Fibroblast of upper back skin (primary cell): ENCODE measurements at places on chromosomes 6 and 20.

DNA sequence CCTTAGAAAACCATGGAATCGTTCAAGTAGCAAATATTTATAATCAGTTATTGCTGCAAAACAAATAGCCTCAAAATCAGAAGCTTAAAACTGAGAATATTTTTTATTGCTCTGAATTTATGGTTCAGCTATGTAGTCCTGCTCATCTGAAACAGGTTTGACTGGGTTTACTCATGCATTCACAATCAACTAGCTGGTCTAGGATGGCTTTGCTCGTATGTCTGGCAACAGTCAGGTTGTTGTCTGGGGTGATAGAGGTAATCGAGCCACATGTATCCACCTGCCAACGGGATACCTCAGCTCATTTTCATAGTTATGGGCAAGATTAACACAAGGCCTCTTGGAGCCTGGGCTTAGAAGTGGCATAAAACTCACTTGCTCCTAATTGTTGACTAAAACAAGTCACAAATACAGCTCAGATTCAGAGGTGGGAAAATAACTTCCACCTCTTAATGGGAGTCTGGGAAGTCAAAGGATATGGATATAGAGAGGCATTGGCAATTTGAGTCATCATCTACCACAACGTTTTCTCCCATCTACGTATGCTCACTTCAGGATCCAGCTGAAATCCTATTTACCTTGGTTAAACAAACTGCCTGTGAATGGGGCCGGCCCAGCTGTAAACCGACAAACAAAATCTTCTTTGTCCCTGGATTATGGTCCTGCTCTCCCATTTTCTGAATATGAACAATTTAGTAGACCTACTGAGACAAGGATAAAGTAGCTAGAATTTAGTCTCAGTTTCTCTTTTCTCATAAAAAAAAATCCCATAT, 54.5 kb upstream of the TENT5A start:
- DNase-seq: no peak

DNA sequence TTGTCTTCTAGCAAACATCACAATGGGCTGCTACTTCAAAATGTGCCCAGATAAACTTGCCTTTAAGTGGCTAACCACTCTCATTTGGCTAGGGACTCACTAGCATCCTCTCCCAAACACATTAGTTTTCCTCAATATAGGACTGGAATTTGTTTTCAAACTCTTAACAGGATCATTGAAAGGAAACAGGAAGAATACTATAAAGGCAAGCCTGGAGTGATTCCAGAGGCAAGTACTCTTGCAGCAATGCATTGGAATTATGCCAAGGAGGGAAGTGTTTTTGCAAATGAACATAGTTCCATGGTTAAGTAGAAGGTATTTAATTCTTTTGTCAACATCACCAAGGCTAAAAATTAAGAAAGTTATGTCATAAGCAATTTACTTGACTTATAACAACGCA, 12.2 kb downstream of the EPHA7 start:
- peak; percentile 32 for DNase-seq

DNA sequence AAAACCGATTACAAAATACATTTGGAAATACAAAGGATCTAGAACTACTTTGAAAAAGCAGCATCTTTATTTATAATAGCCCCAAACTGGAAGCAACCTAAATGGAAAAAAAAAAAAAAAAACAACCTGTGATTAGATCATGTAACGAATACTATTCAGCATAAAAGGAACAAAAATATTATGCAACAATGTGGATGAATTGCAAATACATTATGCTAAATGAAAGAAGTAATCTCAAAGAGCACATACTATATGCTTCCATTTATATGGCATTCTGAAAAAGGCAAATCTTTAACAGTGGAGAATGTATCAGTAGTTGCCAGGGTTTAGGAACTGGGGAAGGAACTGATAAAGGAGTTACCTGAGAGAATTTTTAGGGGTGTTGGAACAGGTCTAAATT, 28.9 kb downstream of the IRAK1BP1 start:
- no peak for DNase-seq

- DNase-seq: no peak
These were observed 24.1 kb upstream of the SULF2 start for GRCh38 chr20:47809161-47809960.

GRCh38 chr6:18464176-18464575, 77.0 kb downstream of the RNF144B start:
- DNase-seq: no peak

DNA sequence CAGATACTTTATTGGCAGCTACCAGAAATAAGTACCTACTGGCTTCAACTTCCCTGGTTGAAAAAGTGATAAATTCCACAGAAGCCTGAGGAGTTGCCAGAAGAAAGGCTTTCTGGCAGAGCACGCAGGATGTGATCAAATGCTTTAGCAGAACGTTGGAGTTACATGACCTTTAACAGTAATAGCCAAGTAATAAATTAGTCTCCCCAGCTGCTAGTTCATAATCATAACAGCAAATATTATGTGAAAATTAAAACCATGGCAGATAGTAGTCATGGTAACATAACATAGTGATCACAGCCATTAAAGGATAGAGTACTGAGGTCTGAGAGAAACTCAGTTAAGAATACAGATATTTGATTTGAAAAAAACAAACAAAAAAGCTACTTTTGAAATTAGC, 567.7 kb downstream of the ADGRB3 start:
- no peak for DNase-seq

DNA sequence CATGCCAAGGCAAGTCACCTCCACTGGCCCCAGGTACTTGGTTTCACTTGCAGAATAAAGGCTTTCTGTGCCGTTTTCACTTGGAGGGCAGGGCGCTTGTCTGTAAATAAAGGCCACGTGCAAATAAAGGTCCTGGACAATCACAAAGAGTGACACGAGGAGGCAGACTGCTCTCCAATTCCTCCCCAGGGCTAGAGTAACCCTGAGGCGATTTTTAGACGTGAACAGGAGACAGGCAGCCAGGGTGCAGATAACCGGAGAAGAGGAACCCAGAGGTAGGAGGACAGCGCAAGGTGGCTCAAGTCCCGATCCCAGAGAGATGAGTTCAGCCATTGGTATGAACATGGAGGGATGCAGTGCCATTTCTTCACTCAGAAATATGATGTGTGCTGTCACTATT, 327.4 kb downstream of the KIF16B start:
- no peak for DNase-seq

GRCh38 chr6:116327803-116328527, 42.8 kb upstream of the DSE start:
- no peak for DNase-seq

DNA sequence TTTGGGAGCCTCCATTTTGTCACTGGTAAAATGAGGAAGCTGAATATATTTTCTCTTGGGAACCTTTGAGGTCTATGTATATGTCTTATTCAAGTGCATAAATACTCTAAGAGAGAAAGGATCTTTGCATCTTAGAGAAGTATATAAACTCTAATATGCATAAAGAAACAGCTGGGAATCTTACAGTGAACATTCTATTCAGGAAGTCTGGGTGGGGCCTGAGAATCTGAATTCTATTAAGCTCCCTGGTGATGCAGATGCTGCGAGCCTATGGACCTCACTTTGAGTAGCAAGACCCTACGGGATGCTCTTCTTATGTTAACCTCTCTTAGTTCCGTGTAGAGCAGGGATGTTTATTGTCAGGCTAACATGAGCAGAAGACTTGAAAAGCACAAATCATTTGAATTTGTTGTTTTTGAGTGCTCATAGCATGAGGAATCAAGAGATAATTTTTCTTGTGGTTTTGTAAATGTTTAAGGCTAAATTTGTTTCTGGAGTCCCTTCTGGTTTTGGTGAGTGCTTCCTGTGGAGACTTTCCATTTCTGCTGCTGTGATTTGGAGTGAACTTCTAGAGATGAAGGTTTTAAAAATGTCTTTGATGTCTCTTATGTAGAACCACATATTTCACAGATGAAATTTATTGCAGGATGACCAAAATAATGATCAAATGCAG, 281.2 kb upstream of the JAG1 start:
- DNase-seq: peak; percentile 49

- DNase-seq: no peak
These were observed 17.3 kb downstream of the FOXA2 start for GRCh38 chr20:22566876-22567658.

DNA sequence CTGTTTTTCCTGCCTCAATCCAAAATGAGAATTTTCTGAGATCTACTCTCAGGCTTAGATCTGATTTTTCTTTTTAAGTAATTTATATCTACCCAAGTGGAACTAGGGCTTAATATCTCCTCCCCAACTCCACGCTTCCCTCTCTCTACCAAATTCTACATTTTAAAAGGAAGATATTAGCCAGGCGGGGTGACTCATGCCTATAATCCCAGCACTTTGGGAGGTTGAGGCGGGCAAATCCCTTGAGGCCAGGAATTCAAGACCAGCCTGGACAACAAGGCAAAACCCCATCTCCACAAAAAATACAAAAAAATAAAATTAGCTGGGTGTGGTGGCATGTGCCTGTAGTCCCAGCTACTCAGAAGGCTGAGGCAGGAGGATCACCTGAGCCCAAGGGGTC, 61.0 kb downstream of the MTFR2 start:
- no peak for DNase-seq

- DNase-seq: no peak
These were observed 90.1 kb upstream of the FKBP1C start for GRCh38 chr6:63121166-63121565.

- DNase-seq: no peak
These were observed 14.0 kb downstream of the CASS4 start for GRCh38 chr20:56426026-56426425.

DNA sequence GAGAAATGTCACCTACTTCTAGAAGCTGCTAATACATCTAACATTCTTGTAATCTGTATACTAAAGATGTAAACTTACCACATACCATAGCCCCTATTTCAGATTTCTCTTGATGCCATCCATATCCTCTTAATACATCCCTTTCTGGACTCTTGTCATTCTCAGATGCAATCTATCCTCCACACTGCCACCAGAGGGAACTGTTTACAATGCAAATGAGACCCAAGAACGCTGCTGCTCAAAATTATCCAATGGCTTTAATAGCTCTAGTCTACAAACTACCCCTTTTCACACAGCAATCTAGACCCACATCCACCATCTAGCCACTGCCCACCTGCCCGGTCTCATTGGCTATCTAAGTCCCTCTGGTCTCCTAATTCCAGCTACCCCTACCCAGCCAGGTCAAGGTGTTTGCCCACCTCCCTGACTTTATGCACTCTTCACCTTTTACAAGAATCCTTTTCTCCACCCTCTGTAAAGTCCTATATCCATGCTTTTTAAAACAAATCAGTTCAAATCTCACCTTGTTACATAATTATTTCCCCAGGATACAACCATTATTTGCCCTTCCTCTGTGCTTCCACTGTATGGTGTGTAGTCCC, 14.8 kb downstream of the FAXC start:
- peak; percentile 65 for DNase-seq

DNA sequence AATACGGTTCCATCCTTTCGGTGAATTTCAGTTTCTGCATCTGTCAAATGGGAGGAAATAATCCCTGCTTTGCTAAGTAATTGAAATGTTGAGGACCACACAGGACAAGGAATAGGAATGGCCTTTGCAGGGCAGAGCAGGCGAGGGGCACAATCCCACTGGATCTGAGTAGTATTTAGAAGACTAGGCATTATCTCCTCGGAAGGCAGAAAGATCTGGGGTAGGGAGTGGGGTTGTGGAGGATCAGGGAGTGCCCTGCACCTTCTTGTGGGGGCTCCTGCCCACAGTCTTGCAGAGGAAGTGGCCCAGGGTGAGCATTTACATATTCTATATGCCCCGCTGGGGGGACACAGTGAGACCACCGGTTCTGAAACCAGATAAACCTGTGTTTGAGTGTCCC, 87.1 kb upstream of the SIRPA start:
- no peak for DNase-seq

GRCh38 chr6:139591075-139591865, 216.8 kb upstream of the CITED2 start:
- DNase-seq: no peak

- DNase-seq: no peak
These were observed 26.4 kb upstream of the BMP5 start for GRCh38 chr6:55901765-55902270.

DNA sequence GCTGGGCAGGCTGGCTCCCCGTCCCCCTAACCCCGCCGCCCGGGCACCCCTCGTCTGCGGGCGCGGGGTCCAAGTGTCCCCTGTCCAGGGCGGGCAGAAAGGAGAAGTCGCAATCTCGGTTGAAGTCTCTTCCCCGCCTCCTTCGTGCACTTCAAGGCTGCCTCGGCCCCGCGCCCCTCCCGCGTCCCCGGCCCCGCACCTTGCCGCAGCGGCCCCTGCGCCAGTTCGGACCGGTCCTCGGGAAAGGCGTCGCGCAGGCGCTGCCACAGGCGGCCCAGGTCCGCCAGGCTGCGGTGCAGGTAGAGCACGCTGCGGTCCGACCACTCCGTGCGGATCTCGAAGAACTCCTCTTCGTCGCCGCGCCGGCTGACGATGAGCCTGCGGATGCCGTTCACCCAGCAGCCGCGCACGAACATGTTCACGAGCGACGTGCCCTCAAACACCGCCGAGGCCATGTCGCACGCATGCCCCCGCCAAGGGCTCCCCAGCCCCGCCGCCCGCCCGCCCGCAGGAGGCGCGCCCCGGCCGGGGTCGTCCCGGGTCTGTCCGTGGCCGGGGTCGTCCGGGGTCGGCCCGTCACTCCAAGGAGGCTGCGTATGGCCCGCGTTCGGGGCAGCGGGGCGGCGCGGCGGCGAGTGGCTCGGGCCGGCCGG, at the start of gene PXDC1:
TSS of gene PXDC1 (minus strand) at position 637 of the 653 bp plus-strand sequence. CDS start at position 455, 182 bp downstream.
- DNase-seq: no peak

GRCh38 chr6:16102208-16102607, 26.7 kb upstream of the MYLIP start:
- no peak for DNase-seq

GRCh38 chr6:127924440-127924839, 23.6 kb upstream of the THEMIS start:
- DNase-seq: no peak

GRCh38 chr6:5083813-5084359, 1.3 kb upstream of the PPP1R3G start:
- DNase-seq: no peak

GRCh38 chr6:18488526-18489270, 101.5 kb downstream of the RNF144B start:
- peak; percentile 29 for DNase-seq

DNA sequence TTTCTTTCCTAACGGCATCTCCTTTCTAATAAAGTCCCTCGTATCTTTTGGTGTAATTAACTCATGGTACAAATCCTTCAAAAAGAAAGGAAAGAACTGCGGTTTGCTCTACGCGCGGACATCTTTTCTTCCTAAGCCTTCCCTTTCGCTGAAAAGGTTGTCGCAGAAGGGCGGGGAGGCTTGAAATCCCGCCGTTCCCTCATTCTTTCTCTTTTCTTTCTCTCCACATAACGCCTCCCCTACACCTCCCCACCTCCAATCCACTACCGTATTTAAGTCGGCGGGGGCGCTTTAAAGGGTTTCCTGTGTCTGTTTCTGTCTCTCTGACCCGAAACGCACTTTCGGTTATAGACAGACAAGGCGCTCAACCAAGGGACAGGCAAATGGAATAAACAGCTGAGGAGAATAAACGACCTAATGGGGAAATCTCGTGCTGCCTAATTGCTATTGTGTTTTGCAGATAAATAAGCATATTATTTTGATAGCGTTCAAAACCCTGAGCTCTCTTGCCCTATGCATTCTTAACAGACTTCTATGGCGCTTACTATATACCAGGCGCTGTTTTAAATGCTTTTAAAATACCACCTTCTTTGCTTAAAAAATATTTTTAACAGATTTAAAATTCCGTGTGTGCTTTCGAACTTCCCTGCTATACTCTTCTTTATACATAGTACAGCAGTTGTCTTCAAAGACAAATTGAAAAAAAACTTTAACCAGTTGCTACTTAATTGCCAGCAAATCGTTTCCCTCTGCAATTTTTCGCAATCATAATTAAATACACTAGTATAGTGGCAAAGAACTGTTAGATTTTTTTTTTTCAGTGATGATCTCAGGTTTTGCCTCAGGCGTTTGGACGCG, 2.5 kb upstream of the HEY2 start:
- DNase-seq: peak; percentile 39

GRCh38 chr6:20653085-20653479, 118.8 kb downstream of the CDKAL1 start:
- no peak for DNase-seq
